Activated CD8-positive, alpha-beta T cell treated with anti-CD3 and anti-CD28 coated beads, Interleukin-2, amount 10 ng/mL, durations not matched to agents 7 days and 5 days (primary cell): ENCODE measurements at places on chromosomes 3 and 15. TPM values are rescaled to one million over a fixed set of nuclear protein-coding genes. Genes with fewer than 3 reads are reported as not detected.

OR5H1 gene
- total RNA-seq: not detected

CCNB2 gene
- total RNA-seq: 107 TPM

AMT gene
- total RNA-seq: 3.8 TPM

XPC gene
- total RNA-seq: 31.6 TPM

SLC22A14 gene
- total RNA-seq: not detected

DNA sequence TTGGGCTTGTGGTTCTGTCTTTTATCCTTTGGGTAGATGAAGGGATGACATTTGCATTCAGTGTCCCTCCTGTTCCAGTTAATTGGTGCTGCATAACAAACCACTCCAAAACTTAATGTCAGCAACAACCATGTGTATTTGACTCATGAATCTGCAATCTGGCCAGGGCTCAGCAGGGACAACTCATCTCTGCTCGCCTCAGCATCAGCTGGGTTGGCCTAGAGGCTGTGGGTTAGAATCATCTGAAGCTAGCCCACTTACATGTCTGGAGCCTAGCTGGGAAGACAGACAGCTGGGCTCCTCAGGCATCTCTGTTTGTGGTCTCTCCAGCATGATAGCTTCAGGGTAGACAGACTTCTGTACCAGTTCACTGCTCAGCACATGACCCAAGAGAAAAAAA, 92.0 kb downstream of the TMEM108 start:
- DNase-seq: no peak

GRCh38 chr3:180284331-180285110, 247.8 kb upstream of the PEX5L start:
- DNase-seq: no peak
